ENCODE measurements at places on chromosomes 16 and 17. TPM values are rescaled to one million over a fixed set of nuclear protein-coding genes. Genes with fewer than 3 reads are reported as not detected.

DNA sequence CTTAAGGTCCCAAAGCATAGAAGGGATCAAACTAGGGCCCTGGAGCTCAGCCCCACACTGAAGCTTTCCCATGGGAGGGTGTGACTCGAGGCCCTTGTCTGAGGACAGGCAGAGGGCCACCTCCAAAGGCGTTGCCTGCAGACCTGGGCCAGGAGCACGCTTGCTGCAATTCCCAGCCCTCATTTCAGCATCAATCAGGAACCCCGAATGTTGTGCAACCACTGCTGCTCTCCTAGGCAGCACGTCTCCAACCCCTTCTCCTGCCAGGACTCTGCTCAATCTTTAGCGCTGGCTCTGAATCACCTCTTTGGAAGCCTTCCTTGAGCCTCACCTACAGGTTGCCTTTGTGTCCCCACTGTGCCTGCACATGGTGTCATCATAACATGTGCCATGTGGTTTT is 14.0 kb upstream of the ATP2C2 start:
- no peak for DNase-seq

GRCh38 chr17:36946726-36947091 is 2.0 kb upstream of the AATF start:
- DNase-seq: no peak

DNA sequence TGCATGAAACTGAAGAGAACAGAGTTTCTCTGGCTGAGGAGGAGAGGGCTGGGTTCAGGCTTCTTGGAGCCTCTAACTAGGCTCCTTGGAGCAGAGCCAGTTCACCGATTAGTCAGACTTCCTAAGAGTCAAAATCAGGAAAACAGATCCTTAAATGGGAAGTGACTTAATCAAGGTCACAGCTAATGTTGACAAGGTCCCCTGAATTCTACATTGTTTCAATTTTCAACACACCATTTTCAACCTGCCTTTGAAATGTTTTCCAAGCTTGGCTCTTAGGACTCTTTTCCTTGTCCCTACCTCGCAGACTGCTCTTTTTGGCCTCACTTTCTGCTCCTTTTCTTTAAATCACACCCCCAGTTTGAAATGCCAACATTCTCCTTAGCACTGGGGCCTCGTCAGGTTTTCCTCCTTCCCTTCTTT is 16.3 kb downstream of the MYL4 start:
- peak; percentile 68 for DNase-seq

GRCh38 chr17:16477255-16477654 is 14.7 kb downstream of the LRRC75A start:
- DNase-seq: no peak

DNA sequence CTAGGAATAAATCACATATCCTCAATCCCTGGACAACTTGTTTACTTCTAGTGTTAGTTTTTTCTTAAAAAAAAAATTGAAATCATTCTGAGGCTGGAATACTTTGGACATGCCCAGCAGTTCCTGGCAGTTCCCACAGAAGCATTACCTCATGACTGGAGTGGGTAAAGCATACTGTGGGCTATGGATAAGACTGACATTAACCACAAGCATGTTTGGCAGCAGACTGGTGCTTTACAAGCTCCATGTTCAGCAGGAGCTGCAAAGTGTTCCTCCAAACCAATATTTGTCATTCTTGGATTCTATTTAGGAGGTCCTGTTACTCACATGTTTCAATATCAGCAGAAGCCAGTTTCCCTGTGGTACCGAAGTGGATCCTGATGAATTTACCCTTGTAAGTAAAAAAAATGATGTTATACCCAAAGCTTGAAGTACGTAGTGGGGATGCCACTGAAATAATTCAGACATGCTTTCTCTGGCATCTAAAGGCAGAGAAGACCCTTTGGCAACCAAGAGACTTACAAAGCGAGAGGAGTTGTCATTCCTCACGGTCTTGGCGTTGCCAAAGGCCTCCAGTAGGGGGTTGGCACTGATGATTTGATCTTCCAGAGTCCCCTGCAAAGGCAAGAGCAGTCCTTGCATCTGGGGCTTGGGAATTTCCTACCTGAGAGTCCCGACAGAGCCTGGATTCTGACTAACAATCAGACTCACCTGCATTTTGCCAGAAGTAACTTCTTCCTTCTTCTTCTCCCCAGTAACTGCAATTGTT is 4.9 kb downstream of the MYH1 start:
- DNase-seq: no peak

DNA sequence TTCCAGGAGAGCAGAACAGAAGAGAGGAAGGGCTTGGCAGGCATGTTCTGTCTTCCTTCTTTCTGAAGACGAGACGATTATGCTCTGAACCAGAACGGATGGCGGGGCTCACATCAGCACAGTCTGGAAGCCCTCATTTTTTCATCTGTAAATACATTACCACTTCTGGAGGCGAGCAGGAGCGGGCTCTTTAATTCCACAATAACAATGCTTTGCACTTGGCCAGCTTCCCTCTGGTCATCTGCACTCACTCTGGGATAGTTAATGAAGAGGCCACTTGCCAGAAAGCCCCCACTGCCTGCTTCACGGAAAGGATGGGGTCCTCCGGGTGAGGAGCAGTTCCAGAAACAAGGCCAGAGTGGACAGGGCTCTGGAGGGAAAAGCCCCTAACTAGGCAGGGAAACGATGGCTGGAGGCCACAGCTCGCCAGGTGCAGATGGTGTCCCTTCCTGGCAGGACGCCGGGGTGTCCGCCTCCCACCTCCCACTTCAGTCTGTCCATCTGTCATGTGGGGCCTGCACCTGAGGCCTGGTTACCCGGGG is 13.1 kb upstream of the BCAR1 start:
- no peak for DNase-seq

DNA sequence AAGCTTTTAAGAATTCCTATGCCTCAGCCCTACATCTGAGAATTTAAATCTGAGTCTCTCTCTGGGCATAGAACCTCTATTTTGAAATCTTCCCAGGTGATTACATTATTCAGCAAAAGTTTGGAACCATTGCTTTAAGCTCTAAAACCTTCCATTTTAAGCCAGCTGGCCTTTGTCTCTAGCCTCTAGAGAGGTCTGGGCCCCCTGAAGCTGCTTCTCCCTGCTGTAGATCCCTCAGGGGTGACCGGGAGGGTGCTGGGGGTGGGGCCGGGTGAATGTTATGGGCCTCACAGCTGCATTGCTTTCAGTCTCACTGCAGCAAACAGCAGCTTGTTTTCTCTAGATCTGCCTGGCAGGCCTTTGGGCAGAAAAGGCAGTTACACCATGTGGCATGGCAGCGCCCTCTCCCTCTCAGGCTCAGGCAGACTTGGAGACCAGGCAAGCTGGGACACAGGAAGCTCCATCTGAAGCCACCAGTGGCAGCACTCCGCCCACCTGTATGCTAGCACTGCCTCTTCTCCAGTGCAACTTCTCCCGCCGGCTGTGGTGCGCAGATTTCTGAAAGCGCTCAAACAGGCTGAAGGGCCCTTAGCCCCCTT is 66.3 kb downstream of the MPRIP start:
- DNase-seq: no peak

Gene MYO15A
- 0.18 TPM for total RNA-seq

DNA sequence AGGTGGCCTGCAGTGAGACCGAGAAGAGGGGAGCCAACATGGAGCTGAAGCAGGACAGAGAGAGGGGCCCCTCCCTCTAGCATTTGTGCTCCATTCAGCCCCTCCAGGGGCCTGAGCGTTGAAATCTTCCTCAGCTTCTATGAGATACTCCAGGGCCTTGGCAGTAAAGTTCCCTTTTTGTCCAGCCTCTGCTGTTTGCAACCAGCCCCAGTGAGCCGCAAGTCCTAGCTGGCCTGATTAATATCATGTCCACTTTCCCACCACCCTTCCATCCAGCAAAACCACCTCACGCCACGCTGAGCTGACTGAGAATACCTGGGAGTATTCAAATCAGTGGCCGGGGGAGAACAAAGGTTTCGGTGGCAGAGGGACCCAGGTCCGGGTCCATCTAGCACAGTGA is 11.7 kb upstream of the RPH3AL start:
- no peak for DNase-seq

GRCh38 chr16:70520612-70521297 is 2.6 kb downstream of the COG4 start:
- no peak for DNase-seq

Gene SLC5A11
- total RNA-seq: not detected

DNA sequence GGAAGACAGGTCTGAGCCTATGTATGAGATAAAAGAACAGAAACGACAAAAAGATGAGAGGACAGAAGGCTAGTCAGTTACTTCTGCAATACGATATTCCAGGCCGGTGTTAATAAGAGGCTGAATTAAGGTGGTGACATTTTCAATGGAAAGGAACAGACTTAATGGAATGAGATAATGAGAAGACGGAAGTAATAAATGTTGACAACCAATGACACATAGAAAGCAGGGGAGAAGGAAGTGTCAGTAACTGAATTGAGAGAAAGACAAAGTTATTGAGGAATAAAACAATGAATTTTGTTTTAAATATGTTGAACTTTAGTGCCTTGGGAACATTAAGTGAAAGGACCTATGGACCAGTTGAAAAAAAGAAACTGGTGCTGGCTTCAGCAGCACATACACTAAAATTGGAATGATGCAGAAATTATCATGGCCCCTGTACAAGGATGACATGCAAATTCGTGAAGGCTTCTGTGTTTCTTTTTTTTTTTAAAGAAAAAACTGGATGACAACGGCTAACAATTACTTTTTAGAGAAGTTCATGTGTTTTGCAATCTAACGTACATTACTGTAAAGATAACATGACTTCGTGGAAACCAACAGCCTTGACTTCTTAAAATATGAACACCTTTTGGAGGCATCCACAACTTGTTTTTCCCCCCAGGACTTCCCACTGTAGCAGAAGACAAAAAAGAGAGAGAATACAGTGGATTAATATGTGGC is 18.5 kb upstream of the CPD start:
- DNase-seq: no peak

DNA sequence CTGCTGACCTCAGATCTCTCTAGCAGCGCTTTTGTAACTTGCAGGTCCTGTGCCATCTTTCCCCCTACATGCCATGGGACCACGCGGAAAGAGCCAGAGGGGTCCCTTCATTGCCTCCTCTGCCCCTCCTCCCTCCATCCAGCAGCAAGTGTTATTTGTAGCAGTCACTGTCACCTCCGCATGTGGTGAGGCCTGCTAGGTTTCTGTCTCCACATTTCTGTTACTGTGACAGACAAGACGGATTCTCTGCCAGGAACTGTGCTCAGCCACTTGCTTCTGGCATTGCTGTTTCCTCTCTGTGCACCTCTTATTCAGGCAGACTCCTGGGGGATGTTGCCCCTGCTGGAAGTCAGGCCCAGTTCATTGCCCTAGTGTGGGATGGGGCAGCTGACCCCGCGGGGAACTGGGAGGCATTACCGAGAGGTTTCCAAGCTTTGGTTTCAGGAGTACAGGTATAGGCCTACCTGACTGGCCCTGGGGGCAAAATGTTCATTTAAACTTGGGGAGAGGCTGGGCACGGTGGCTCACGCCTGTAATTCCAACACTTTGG is 61.2 kb downstream of the RAB11FIP4 start:
- DNase-seq: no peak

Gene STAT5A
- 377 TPM for total RNA-seq

DNA sequence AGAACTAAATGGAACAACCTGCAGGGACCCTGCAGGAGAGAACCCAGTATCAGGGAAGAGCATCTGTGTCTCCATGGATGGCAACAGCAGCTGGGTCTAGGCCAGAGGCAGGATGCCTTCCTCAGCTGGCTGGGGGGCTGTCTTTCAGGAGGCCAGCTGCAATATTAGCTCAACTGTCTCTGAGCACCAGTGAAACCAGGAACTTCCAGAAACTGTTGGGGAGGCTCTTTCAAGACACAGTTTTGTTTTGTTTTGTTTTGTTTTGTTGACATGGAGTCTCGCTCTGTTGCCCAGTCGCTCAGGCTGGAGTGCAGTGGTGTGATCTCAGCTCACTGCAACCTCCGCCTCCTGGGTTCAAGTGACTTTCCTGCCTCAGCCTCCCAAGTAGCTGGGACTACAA is 7.6 kb downstream of the GPR142 start:
- DNase-seq: no peak

Gene HP
- total RNA-seq: 8.7 TPM

- DNase-seq: no peak
Observed at GRCh38 chr16:54873071-54873470, 57.6 kb upstream of the IRX5 start.

Gene KRTAP2-3
- not detected for total RNA-seq

Gene KRTAP3-2
- not detected for total RNA-seq

Gene NPIPA7
- 3.2 TPM for total RNA-seq

DNA sequence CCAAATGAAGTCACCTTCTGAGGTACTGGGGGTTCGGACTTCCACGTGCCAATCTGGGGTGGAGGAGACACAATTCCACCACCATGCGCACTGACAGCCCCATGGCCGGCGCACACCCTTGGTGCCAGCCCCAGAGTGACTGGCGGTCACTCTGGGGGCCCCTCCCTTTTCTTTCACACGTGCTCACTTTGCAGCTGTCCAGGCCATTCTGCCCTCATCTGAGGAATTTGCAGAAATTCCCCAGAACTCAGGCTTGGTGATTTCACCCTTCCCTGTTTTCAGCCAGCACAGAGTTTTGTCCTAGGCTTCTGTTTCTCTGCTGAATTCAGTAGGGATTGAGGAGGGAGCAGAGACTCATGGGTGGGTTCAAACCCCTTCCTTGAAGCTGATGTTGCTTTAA is 54.8 kb downstream of the CDRT4 start:
- DNase-seq: no peak

GRCh38 chr17:78120971-78121800 is 7.4 kb downstream of the TMC6 start:
- no peak for DNase-seq

Gene SYT17
- total RNA-seq: not detected

Gene RCVRN
- not detected for total RNA-seq

DNA sequence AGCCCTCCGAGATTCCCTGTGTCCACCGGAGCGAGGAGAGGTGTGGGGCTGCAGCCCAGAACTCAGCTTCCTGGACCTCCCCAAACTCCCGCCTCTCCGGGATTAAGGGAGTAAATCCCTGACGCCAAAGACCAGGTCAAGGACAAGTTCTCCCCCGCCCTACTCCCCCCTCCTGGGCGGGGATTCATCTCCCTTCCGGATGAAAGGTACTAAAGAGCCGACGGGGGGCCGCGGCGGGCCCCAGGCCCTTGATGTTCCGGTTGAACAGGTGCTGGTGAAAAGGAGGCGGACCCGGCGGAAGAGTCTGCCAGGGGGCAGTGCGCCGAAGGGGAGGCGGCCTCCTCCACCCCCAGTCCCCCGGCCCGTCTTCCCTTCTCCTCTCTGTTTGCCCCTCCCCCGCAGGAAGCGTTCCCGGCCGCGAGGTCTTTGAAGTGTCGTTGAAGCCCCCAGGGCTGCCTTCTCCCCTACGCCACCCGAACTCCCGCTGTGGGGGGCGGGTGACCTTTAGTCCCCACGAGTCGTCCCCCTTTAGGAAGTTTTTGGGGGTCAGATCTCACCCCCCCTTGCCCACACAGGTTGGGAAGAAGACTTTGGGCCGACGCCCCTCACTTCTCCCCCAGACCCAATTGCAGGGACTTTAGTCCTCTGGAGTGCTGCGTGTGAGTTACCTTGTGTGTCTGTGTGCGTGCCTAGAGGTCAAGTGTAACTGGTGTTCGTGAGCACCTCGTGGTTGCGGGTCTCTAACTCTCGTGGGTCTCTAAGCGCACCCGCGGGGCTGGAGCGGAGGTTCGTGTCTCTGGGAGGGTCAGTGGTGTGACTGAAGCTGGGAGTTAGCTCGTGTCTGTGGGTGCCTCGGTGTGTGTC is 1.1 kb upstream of the MLLT6 start:
- peak; percentile 85 for DNase-seq

Gene SECTM1
- not detected for total RNA-seq

GRCh38 chr17:44760474-44761308 is 1.9 kb downstream of the ADAM11 start:
- DNase-seq: no peak

Gene CLDN7
- 13.7 TPM for total RNA-seq

Gene ERN2
- total RNA-seq: 0.36 TPM

Gene NR1D1
- total RNA-seq: 6.6 TPM

- no peak for DNase-seq
Observed at GRCh38 chr16:82364690-82365089, 194.7 kb upstream of the MPHOSPH6 start.

Gene HBA2
- total RNA-seq: 467 TPM

Gene SLC6A2
- total RNA-seq: not detected
